Stimulated activated CD4-positive, alpha-beta T cell treated with anti-CD3 and anti-CD28 coated beads, TNF-alpha, amount 100 ng/mL, for 1 hour (primary cell): ENCODE measurements at places on chromosomes 1 and 21.

GRCh38 chr1:248136811-248137210 is 8.1 kb upstream of the OR2M5 start:
- DNase-seq: no peak

- no peak for DNase-seq
These were observed 2.4 kb downstream of the ZMYND12 start for GRCh38 chr1:42453386-42453785.

DNA sequence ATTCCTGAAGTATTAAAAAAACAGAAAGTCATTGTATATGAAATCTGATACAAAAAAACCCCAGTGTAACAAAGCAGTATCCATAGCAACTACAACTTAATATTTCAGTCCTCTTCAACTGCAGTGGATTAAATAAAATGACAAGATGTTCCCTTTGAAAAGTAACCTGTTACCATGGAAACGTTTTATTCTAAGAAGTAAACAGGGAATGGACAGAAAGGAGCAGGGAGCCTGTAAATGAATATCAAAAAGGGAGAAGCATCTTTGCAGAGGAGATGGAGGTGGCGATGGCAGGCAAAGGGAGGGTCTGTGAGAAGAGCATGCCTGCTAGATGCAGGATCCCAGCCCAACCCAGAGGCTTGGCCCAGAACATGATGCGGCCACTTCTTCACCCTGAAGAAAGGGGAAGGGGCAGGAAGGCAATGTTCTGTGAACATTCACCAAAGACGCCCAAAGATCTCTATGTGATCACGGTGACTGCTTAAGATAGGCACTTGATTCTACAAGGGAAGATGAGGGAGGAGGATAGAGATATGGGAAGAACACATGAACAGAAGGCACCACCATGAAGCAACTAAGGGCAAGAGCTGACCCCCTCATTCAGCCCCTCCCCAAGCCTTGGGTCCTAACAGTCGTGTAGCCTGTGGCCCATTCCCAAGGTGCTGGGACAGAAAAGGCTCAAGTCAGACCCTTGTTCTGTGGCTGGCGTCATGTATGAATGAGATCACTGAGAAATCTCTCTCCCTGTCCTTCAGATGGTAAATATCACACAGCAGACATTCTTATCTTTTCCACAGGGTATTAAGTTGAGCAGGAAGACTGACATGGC is 200.0 kb downstream of the SLC45A1 start:
- no peak for DNase-seq

- no peak for DNase-seq
These were observed 11.6 kb downstream of the LMNA start for GRCh38 chr1:156126043-156126629.

GRCh38 chr1:163120372-163120771 is 51.2 kb downstream of the RGS4 start:
- no peak for DNase-seq

GRCh38 chr1:150487763-150488115 is 520 bp downstream of the TARS2 start:
- no peak for DNase-seq

DNA sequence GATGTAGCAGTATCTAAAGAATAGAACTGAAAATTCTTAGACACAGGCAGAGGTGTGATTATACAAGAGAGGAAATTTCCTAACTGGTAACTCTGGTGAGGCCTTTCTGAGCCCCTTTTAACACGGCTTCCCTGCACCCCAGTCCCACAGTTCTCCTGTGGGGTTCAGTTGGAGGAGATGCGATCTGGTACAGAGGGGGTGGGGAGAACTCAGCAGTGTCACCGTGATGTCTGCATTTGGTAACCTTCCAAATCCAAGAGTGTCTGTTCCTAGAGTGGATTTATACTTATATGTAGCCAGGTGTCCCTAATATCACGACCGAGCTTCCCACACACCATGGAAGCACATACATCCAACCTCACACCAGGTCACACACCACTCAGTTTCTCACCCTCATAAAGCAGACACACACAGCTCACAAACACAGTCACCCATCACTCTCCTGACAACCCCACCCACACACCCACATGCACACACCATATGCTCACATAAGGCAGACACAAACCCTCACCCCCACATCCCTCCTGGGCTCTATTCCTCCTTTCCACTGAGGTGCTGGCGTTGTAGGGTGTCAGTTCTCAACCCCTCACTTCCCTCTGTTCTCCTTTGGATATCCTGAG is 48.5 kb downstream of the RHBG start:
- no peak for DNase-seq

GRCh38 chr21:45454926-45455673 is 50.1 kb downstream of the COL18A1 start:
- no peak for DNase-seq

DNA sequence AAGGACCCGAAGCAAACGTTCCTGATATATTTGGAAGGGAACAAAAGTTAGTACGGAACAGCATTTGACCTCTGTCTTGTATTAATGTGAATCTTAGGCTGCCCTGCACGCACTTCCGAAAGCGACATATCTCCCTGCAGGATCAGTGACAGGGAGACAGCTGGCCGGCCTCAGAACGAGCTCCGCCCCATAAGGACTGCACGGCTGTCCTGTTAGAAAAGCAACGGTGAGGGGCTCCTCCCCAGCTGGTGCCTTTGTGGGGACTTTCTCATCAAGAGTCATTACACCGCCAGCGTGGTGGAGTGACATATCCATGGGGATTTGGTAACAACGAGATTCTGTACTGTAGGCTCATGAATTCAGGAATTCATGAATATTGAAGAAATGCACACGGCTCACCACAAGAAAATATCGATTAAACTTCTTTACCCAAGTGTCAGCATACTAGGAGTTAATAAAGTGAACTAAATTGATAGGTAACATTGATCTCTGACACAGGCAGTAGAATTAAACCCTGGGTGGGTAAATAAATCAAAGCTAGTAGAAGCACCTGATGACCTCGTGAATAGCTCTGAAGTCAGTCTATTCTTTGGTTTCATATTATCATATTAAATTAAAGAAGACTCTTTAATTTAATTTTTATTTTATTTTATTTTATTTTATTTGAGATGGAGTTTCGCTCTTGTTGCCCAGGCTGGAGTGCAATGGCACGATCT is 8.1 kb upstream of the GREM2 start:
- DNase-seq: no peak

- no peak for DNase-seq
These were observed 18.1 kb downstream of the RSBN1 start for GRCh38 chr1:113793878-113794834.

DNA sequence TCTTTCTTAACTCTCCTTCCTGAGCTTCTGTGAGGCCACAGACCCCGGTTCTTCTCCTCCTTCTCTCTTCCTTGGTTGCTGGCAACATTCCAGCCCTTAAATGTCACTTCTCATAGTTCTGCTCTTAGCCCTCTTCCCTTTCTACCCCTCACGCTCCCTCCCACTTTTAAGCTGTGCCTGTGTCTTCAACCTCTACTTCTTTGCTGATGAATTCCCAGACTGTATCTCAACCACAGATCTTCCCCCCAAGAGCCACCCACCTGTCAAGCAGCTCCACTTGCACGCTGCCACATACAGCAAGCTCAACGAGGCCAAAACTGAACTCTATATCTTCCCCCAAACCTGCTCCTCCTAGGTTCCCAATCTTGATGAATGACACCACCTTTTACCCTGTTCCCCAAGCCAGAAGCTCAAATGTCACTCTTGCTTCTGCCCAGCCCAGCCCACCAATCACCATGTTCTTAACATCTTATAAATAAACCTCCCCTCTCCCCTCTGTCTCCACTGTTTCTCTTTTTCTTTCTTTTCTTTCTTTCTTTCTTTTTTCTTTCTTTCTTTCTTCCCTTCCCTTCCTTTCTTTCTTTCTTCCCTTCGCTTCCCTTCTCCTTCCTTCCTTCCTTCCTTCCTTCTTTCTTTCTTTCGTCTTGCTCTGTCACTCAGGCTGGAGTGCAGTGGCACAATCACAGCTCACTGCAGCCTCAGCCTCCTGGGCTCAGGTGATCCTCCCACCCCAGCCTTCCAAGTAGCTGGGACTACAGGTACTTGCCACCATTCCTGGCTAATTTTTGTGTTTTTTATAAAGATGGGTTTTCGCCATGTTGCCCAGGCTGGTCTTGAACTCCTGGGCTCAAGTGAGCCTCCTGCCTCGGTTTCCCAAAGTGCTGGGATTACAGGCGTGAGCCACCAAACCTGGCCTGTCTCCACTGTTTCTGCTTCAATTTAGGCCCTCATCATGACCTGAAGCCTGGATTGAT is 19.8 kb upstream of the PTP4A2 start:
- DNase-seq: no peak

- no peak for DNase-seq
These were observed 178.8 kb downstream of the NRIP1 start for GRCh38 chr21:14886001-14886400.

DNA sequence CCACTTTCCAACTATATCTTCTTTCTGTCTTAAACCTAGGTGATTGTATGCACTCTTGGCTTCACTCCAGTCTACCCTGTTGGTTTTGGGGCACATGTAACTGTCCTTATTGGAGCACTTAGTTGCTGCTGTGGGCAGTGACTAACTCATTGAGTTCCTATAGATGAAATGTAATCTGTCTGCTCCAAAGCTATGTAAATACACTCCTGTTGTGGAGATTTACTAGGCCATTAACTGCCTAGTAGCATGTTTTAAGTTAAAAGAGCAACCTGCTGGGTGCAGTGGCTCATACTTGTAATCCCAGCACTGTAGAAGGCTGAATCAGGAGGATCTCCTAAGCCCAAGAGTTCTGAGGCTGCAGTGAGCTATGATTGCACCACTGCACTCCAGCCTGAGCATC is 137.6 kb downstream of the ZMYM4 start:
- no peak for DNase-seq

DNA sequence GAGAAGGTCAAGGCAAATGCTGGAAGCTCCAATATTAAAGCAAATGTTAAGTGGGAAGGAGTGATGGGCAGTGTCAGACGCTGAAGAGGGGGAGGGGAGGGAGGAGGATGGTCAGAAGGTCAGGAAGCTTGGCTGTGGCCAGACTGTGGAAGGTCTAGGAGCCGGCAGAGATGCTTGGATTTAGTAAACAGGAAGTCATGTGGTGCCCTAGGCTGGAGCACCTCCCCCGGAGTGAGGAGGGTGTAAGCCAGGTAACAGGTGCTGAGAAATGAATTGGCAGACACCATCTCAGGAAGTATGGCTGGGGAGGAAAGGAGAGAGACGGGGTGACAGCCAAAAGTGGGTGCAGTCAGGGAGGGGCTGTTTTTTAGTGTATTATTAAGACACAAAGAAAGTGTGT is 17.7 kb downstream of the CSMD2 start:
- no peak for DNase-seq

GRCh38 chr1:1332031-1332755 is 1.1 kb downstream of the TAS1R3 start:
- no peak for DNase-seq

DNA sequence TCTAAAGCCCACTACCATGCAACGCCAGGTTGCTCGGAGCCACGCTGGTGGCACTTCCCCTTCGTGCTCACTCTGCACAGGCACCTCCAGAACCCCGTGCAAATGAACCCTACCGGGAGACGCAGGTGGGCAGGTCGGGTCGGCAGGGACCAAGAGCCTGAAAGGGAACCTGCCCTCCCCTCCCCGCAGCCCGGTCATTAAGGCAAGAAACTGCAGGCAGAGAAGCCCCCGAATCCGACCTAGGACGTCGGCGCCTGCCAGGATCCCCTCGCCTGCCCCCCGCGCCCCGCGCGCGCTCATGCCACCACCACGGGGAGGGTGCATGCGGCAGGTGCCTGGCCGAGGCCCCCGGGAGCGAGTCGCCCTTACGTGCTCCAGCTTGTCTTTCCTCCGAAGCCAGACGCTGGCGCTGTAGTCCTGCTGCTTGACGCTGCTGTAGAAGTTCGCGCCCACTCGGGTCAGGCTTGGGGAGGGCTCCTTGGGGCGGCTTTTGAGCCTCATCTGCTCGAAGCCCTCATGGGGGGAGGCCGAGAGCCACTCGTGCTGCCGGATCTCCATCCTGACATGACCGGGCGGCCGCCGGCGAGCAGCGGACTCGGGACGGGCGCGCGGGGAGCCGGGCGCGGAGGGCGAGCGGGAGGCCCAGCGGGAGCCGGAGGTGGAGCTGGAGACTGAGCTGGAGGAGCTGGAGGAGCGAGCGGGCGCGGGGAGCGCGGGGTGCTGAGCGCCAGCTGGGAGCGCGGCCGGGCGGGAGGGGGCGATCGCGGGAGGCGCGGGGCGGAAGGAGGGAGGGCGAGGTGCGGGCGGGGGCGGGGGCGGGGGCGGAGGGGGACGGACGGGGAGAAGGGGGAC is 552 bp downstream of the PLD5 start:
- DNase-seq: no peak

DNA sequence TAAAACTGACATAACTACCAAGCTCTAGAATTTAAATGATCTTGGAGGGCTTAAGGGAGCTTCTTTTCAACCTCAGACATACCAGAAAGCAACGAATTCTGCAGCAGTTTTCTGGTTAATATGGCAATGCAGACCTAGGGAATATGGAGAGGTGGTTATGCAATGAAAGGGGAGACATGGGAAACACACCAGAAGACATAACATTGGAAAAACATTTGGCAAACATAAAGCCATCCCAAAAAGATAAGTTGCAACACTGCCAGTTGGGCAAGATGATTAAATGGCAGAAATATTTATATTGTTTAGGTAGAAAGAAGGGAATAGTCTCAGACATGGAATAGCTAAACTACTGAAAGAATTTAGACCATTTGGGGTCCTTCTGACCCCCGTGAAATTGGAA is 104.5 kb downstream of the KCNJ6 start:
- no peak for DNase-seq

DNA sequence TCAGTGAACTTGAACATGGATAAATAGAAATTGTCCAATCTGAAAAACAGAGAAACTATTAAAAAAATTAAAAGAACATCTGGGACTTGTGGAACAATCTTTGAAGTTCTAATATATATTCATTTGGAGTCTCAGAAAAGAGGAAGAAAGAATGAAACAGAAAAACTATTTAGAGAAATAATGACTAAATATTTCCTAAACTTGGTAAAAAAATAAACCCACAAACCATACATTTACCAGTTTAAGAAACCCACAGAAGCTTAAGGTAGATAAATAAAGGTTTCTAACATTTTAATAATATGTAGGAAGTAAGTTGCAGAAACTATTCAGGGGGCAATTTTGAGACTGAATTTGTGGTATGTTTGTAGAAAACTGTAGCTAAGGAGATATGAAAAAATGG is 437.8 kb downstream of the PTBP2 start:
- DNase-seq: no peak

- DNase-seq: no peak
These were observed 393 bp downstream of the LYSMD1 start for GRCh38 chr1:151165281-151165737.

DNA sequence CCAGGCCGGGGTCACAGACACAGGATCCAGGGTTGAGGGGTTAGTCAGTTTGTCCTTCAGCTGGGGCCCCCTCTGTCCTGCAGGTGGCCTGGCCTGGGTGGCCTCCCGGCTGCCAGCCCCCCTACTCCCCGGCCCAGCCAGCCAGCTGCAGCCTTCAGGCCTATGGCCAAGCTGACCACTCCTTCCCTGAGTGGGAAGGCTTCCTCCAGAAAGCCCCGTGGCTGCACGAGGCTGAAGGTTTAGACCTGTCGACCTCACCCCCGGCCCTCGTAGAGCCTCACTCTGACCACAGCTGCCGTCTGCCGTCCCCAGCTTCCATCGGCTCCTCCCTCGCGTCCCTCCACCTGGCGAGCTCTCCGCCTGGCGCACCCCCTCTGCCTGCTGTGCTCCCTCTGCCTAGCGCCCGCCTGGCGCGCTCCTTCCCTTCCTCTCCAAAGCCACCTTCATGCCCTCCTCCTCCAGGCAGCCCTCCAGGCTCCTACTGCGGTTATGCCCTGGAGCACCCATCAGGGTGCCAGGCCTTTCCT is 9.6 kb downstream of the TTLL10 start:
- DNase-seq: no peak
